ENCODE measurements at places on chromosomes 6 and 20.

- DNase-seq, result peak; percentile 69
Measured at GRCh38 chr6:125584468-125584939, 164.9 kb upstream of the HEY2 start.

DNA sequence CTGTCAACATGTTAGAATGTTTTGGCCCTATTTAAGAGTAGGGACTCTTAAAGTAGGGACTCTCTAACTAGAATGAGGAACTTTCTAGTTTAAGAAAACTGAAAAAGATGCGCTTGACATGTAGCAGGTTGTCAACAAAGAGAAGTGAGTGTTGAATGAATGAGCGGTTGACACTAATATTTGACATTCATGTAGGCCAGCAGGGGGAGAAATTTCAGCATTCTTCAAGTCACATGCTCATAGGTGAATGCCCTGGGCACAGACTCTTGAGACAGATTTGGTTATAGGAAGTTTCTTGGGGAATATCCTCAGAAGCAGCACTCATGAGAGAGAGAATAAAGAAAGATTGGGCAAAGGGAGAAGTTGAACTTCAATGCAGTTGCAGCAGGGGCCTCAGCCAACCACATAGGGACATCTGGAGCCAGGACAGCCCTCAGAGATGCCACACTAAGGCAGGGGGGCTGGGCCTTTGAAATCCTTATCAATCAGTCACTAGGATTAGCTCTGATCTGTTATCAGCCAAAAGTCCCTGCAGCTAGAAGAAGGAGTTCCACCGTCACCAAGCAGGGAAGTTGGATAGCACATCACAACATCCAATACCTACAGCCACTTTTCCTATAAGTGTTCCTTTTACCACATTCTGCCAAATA, 145.1 kb upstream of the FKBP1C start:
- no peak for DNase-seq

- no peak for DNase-seq
Measured at GRCh38 chr6:143187238-143187923, 126.7 kb downstream of the AIG1 start.

- no peak for DNase-seq
Measured at GRCh38 chr6:166206066-166206465, 38.4 kb upstream of the TBXT start.

DNA sequence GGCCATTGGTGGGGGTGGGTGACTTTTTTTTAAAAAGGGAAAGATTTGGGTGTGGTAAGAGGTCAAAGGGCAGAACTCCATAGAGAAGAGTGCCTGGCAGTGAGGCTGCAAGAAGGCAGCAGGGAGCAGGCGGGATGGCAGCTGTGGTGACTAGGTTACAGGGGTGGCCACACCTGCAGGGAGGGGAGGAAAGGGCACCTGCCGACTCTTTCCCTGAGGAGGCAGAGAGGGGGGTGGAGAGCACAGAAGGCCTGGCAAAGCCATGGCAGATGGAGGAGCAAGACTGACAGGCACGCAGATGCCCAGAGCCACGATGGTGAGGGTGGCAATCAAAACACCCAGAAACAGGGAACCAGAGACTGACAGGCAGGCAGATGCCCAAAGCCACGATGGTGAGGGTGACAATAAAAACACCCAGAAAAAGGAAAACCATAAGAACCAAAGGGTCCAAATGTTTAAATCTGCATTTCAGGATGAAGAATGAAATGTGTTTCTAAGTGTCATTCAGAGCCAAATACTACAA, 19.3 kb downstream of the CST7 start:
- no peak for DNase-seq

- no peak for DNase-seq
Measured at GRCh38 chr6:35080016-35080680, 61.0 kb downstream of the TCP11 start.

- DNase-seq, result no peak
Measured at GRCh38 chr6:134813146-134813545, 136.8 kb downstream of the ALDH8A1 start.

DNA sequence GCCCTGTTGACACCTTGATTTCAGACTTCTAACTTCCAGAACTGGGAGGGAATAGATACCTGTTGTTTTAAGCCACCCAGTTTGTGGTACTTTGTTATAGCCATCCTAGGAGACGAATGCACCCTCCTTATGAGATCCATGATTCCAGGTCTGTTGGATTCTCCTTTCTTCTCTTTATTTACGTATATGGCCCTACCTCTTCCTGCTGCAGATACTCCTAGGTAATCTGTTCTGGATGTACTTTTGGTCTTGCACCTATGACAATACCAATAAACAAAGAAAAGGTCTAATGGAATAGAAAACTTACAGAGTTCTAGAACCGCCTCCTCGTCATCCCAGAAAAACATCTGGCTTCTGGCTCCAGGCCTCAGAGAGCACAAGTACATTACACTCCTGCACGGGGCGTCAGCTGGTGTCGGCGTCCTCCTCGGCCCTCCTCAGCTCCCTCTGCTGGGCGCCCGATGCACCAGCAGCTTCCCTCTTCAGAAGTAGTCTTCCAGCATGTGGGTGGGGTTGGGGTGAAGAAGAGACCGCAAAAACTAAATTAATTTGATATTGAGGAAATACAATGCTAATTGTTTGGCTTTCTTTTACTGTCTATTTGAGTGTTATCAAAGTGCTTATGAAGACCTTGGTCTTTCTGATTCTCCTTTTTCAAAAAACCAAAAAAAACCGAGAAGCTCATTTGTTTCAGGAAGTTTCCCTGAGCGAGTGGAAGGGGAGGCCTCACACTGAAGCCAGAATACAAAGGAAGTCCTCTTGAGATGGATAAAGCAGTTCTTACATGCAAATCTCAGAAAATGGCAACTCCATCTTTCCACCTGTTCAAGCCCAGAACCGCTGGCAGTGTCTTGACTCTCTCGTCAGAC, 9.7 kb upstream of the ATXN1 start:
- DNase-seq, result no peak

DNA sequence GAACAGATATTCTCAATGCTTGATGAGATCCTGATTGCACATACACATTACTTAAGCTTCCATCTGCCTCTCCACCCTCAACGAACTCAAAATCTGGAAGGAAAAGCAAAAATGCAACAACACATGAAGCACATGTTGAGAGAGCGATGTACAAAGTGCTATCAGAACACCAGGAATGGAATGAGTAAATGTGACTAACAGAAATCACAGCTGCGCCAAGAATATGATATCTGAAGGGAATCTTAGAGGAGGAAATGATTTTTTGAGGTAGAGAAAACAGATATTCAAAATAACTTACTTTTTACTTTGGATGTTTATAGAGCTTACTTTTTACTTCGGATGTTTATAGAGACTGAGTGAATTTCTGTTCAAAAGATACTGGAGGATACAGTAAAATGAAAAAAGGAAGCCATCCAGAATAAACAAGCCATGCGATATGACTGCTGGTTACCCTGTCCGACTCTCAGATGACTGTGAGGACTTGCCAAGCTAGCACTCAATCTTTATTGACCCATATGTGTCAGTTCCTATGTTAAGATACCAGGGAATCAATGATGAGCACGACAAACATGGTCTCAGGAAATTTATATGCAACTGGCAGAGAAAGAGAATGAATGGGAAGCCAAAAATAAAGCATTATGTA, 102.0 kb downstream of the SMLR1 start:
- no peak for DNase-seq

DNA sequence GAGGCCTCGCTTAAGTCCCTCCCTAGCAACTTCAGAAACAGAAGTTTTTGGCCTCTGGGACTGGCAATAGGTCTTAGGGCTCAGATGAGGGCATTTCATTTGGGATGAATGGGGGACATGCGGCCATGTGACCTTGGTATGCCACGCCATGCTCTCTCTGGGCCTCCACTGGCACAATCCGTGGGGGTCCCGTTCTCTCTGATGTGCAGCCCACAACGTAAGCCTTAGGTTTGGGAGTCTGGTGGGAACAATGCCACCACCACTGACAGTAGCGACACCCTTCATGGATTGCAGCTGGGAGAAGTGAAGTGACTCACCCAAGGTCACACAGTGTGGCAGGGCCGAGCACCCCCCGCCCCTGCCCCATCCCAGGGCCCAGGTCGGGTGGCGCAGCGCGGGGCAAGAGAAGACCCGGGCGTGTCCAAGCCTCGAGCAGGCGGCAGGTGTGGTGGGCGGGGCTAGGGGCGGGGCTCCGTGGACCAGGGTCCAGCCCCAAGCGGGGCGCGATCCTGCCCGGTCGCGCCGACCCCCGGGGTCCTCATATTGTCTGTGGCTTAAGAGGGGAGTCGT, 864 bp upstream of the CEBPB start:
- DNase-seq, result no peak

DNA sequence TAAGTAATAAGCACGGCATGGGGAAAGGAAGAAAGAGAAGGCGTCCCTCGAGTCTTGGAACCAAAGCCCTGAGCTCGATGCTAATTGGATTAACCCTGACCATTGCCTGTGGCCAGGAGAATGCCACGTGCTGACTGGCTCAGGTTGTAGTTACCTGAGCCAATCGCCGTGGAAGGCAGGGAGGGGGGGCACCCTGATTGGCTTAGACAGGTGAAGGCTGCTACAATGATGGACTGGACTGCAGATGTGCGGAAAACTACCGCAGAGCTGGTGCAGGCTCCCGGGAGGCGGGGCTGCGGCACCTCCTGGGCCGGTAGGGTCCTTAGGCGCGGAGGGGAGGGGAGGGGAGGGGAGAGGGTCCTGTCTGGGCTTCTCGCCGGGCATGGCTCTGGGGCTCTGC, 121.3 kb downstream of the TFAP2C start:
- peak; percentile 92 for DNase-seq

- no peak for DNase-seq
Measured at GRCh38 chr6:96582436-96582835, 19.5 kb downstream of the FHL5 start.

DNA sequence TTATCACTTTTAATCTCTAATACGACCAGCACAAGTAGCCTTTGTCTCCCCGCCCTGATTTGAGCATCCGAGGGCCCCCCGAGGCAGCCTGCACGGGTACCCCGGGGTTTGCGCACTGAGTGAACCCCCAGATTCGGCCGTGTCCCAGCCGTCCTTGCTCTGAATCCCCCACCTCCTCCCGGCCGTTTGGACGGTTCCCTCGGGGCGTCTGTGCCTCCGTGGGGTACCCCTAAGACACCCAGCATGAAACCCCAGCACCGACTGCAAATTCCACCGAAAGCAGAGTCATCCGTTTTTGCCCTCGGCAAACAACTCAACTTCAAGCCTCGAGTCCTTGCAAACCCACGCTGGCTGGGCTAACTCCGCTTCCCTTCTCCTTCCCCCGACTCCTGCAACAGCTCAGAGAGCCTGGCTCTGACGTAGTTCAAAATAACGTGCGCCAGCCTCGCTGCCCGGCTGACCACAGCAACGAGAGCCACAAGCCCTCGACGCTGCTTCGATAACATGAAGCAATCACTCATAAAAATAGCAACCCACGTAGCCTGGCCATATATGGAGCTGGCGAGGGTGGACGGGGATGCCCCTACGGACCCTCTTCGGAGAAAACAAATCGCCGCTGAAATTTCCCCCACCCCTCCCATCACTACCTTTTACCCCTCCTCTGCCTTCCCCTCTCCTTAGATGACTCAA, 764 bp upstream of the SNAP25 start:
- DNase-seq, result no peak

- no peak for DNase-seq
Measured at GRCh38 chr6:107712665-107713551, 111.2 kb downstream of the SCML4 start.

GRCh38 chr6:135281227-135281626, 100.1 kb downstream of the MYB start:
- DNase-seq, result no peak

GRCh38 chr6:147204060-147204785, at the start of gene STXBP5:
Gene STXBP5 (plus strand): TSS chr6:147204417. CDS start chr6:147204533, 116 bp downstream.
- no peak for DNase-seq

DNA sequence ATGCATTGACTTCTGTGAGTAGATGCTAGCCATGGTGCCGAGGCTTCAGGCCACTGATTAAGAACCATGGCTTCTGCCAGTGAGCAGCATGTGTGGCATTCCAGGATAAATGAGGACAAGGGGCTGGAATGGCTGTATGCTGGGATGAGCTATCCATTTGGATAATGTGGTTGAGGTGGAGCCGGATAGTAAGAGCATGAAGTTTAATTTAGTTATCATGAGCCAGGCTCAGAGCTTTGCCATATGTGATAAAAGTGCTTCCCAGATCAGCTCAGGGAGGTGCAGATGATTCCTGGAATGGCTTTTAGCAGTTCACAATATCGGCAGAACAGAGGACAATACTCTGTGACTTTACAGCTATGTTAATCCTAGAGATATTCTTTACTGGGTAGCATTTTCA, 34.6 kb upstream of the RNF8 start:
- no peak for DNase-seq

DNA sequence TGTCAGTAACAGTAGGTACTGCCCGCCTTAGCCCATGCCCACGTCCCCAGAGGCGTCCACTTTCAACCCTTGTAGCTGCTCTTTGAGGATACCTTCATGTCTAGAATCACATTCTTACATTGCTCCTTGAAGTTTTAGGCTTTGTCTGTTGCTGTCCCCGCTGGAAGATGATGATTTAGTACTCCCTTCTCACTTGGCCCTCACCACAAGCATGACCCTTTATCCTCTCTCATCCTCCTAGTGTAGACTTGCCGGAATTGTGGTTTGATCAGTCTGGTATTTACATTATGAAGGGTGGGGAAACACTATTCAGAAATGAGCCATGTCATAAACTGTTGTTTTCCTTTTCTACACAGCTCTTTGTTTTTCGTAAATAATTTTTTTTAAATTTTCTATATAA, 87.4 kb downstream of the ARID1B start:
- no peak for DNase-seq

DNA sequence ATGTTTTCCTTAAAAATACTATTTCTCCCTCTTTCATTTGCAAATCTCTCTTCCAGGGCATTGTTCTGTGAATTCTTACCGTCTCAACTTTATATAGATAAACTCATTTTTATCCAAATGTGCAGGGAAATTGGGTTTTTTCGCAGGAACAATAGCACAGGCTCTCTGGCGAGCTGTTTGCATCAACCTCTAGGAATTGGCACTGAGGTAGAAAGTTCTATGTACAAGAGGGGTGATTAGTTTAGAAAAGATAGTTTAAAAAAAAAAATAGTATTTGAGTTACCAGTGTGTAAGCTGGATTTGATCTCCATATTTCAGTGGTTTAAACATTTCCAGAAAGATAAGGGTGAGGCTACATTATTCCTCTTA, 129.7 kb upstream of the BTN3A2 start:
- DNase-seq, result no peak

GRCh38 chr6:30007132-30007764, 53.8 kb upstream of the POLR1H start:
- DNase-seq, result no peak
